NCI-H1930 (cell line): ENCODE measurements at places on chromosomes 16 and 17.

GRCh38 chr16:5775916-5776315 is 678.3 kb upstream of the EEF2KMT start:
- no peak for DNase-seq

GRCh38 chr16:5917436-5918195 is 820.0 kb upstream of the EEF2KMT start:
- DNase-seq, result no peak

GRCh38 chr17:63196772-63197335 is 230.8 kb downstream of the TANC2 start:
- DNase-seq, result no peak

- DNase-seq, result no peak
Observed at GRCh38 chr16:22418826-22419225, 44.4 kb upstream of the CDR2 start.

DNA sequence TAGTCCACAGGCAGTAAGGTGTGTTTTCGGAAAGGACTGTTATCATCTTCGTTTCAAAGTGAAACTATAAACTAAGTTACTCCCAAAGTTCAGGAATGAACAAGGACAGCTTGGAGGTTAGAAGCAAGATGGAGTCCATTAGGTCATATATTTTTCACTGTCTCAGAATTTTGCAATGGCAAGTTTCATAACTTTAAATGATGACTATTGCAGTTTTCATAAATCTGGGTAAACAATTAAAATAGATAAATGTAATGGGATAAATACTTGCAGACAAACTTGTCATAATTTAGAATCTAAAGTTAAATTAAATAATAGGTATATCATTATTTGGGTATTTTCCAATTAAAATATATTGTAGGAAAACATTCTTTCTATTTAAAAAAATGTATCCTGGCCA is 14.7 kb upstream of the TRIM25 start:
- no peak for DNase-seq

- DNase-seq, result no peak
Observed at GRCh38 chr16:31118223-31119155, 1.0 kb downstream of the KAT8 start.

DNA sequence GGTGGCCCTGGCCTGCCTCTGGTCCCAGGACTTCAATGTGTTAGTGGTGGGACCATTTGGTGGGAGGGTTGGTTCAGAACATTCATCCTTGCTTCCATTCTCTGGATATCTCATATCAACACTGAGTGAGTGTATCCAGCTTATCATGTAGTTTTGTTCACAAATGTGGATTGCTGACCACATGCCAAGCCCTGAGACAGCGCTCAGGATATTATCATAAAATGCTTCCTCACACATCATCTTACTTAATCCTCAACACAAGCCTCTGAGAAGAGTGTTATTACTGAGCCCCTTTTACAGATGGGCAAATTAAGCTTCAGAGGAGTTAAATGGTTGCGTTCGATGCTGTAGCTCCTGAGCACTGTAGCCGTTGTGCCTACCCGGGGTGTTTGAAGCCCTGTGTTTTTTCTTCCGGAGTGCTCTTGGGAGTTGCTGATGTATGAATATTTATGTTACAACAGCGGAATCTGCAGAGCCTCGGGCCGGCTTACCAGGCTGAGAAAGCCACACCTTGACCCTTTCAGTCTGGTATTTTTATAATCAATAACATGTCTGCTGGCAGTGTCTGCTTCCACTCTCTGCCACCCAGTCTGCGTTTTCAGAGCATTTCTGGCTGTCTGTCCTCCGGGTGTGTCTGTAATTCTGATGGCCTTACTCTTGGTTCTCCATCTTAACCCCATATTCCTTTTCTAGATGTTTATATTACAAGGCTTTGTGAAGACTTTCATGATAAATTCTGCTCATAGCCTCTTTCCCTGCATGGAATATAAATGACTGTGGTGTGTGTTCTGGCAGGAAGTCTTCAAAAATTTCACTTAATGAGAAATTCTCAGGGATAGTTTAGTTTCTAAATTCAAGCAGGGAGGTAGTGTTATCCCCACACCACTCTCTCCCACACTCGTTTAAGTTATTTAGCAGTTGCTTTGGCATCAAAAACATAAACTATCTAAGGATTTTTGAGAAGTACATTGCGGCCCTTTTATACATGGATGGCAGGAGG is 2.9 kb downstream of the GLP2R start:
- no peak for DNase-seq

DNA sequence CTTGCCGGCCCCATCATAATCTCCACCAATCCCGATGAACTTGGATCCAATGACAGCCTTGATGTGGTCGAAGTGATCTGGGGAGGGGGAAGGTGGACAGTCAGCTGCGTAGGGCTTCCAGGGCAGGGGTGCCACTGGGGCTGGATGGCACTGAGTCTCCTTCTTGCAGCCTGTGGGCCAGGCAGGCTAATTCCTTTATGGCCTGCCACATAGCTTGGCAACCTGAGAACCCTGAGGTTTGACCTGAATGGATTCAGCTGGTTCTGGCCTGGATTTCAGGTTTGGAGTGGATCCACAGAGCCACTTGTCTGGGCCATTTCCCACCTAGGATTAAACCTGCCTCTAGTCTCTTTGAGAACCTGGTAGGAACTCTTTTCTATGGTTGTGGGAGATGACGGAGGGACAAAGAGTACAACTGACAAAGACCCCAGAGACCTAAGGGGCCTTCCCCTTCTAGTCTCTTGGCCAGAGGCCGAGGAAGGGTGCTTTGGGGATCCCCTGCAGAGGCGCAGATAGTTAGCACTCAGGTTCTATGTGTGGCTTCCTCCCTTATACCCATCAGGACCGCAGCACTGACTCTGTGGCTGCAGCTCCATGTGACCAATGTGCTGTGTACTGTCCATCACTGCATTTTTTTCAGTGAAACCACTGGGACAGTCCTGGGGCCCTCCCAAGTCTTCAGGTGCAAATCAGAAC is 9.2 kb upstream of the DPEP3 start:
- no peak for DNase-seq

GRCh38 chr17:40124279-40125141 is 2.7 kb downstream of the MSL1 start:
- no peak for DNase-seq

- DNase-seq, result peak; percentile 4
Observed at GRCh38 chr16:49183911-49184310, 97.7 kb downstream of the CBLN1 start.

DNA sequence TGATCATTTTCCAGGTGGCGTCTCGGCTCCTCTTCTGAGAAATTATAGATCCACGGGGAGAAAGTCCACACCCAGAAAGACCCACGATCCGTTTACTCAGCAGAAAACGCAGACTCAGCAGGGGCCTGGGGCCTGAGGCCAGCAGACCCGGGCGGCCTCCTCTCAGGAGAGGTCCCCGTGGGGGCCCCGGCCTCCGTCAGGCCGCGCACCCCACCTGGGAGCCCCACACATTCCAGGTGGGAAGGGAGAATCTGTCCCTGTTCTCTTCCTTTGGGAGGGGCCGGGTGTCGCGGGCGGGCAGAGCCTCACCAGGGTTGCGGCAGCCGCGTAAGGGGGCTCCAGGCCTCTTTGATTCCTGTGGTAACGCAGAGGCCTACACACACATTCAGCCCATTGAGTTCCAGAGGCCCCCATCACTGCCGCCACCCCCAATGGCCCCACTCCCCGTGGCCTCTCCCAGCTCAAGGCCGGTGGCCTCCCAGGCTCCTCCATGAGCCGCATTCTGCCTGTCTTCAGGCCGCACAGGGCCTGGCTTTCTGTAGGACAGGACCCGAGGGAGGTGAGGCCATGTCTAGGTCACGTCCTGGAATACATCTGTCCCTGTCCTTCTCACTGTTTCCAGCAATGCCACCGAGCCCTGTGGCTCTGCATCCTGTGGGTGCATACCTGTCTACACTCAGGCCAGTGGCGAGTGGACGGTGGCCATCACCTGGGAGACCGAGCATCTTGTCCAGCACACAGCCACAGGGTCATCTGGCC is 1.6 kb upstream of the IGFALS start:
- no peak for DNase-seq

- no peak for DNase-seq
Observed at GRCh38 chr17:74172700-74173099, 30.8 kb upstream of the RPL38 start.

DNA sequence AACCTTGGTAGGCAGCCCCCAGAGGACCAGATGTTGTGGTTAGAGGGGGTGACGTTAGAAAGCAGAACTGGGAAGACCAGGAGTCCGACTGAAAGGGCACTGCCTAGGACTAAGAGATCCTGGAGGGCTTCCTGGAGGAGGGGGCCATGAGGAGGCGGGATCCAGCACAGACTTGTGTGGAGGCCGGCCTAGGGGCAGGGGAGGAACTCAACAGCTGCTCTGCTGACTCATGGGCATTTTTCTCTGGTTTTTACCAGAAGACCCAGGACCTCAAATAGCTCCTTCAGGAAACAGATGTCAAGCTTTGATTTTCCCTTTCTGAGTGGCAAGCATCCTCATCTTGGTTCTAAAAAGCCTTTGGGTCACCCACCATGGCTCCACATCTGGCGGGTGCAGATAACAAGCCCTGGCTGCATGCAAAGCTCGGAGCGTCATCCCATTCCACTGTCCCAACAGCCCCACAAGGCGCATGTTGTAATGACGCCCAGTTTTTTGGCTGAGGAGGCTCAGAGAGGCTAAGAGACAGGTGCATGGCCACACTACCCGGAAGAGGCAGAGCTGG is 29.0 kb downstream of the IL21R start:
- no peak for DNase-seq

DNA sequence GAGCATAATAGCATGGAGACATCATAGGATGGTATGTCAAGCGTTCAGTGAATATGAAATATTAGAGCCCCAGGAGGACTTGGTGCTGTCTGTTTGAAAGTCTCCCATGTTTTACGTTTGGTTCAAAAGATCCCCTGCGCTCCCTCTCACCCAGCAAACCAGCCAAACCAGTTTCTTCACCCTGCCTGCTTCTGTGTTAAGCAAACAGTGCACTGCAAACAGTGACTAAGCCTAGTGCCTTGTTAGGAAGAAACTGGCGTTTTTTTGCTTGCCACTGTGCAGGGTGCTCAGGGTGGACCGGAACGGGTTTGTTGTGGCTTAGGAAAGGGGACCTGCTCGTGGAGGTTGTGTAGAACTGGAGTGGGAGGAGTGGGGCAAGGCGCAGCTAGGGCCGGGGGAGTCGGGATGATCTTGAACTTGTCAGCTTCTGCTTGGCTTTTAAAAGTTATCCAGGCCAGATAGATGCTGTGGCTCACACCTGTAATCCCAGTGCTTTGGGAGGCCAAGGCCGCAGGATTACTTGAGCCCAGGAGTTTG is 7.7 kb downstream of the CDH1 start:
- DNase-seq, result no peak

DNA sequence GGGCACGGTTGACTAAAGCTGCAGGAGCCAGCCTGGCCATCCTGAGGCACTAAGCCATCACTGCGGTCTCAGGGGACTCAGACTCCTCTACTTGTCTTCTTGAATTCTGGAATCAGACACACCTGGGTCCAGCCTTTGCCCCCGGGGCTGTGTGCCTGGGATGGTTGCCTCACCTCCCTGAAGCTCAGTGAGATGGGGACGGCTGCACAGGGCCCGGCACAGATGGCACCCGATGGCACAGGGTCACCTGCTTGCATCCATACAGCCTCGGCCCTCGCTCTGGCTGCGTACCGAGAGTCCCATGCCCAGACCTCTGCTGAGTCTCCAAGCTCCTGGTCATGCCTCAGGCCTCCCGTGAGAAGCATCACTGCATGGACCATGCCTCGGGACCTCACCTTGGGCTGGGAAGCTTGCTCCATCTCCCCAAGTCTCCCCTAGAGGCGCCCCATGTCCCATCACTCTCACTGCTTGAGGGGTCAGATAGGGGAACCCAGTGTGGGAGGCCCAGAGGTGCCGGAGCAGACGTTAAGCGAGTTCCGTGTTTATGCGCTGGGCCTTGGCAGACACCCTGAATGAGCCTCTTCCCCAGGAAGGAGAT is 316.3 kb downstream of the SEC14L1 start:
- DNase-seq, result no peak

- DNase-seq, result no peak
Observed at GRCh38 chr17:11272191-11272590, 31.2 kb downstream of the SHISA6 start.

GRCh38 chr16:17222871-17223401 is 247.8 kb downstream of the XYLT1 start:
- DNase-seq, result no peak

- no peak for DNase-seq
Observed at GRCh38 chr16:85105475-85105874, 6.8 kb downstream of the CIBAR2 start.

- DNase-seq, result no peak
Observed at GRCh38 chr17:60141111-60142018, 8.4 kb upstream of the CA4 start.

GRCh38 chr16:84482951-84483881 is 21.2 kb downstream of the MEAK7 start:
- DNase-seq, result no peak

GRCh38 chr17:61484174-61484573 is 32.0 kb downstream of the TBX4 start:
- no peak for DNase-seq

DNA sequence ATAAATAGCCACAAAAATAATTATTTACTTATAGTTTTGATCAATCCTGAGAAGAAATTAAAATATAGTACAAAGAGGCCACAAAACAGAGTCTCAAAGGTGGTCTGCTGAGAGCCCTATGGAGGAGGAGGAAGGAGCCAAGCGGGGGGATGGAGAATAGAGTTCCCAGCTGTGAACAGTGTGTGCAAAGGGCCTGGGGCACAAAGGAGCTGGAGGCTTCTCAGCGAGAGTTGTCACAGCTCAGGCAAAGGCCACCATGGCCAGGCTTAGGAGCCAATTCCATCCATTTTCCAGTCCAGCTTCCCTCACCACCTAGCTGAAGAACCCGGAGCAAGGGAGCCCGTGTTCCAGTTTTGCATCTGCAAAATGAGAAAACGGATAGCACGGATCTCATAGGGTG is 5.4 kb upstream of the ZNF423 start:
- no peak for DNase-seq

DNA sequence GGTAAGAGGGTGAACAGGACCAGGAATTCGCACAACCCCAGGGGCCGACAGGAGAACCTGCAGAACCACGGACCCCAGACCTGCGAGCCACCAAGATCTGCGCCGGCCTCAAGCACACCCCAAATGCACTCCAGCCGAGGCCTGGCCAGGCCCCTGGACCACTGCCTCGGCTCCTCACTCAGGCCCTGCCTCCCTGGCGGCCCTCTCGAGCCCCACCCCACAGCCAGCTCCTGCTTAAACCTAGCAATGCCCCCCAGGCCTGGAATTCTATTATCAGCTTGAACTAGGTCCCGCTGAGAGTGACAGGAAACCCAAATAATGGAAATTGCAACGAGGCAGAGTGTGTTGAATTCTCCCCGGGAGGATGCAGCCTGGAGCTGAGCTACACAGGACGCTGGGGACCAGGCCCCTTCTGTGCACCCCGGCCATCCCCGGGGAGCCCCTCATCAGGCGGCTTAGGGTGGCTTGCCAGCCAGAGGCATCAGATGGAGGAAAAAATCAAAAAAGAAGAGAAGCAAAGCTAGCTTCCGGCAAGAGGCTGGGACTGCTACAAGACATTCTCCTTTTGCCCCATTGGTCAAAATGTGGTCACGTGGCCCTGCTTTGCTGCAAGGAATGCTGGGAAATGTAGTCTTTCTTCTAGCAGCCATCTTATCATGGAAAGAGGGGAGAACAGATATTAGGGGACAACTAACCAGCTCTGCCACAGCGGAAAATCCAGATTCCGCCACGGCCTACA is 2.4 kb upstream of the ENPP7 start:
- DNase-seq, result peak; percentile 87
